ENCODE measurements at places on chromosomes 1 and 21. TPM values are rescaled to one million over a fixed set of nuclear protein-coding genes. Genes with fewer than 3 reads are reported as not detected.

DNA sequence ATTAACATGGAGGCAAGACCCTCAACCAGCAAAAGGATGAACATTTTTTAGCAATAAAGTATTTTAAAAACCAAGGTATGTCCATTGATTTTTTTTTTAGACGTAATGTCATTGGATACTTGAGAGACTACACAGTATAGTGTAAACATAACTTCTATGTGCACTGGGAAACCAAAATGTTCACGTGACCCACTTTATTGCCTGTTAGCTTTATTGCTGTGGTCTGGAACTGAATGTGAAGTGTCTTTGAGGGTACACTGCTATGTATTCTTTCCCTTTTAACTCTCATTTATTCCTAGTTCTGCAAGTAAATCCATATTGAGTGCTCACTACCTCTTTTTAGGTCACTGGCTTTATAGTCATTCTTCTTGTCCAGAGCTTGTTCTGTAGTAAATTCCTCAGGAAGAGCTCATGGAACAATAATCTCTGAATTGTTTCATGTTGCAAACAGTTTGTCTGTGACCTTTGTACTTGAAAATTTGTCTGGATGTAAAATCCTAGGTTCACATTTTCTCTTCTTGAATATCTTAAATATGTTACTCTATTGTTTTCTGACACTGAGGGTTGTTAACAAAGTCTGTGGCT, 20.6 kb downstream of the ABCD3 start:
- no peak for DNase-seq

DNA sequence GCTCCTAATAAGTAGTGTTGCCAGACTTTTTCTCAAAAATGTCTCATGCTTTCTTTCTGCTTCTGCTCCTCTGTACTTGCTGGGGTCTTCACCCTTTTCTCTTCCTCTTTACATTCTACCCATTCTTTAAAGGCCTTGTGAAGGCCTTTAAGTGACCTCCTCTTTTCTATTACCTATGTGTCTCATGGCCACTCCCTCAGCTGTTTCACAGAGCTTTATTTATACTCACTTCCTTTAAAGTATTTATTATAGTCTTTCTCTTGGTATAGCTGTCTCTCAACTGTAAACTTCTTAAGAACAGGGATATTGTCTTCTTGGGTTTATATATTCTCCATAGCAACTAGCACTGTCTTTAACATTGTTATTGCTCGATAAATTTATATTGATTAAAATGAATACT, 792 bp downstream of the GOLPH3L start:
- peak; percentile 1 for DNase-seq

The TSSK3 gene
- total RNA-seq: not detected

The SERINC2 gene
- 12.1 TPM for total RNA-seq

The TMEM61 gene
- not detected for total RNA-seq
